ENCODE measurements at places on chromosomes 4 and X.

DNA sequence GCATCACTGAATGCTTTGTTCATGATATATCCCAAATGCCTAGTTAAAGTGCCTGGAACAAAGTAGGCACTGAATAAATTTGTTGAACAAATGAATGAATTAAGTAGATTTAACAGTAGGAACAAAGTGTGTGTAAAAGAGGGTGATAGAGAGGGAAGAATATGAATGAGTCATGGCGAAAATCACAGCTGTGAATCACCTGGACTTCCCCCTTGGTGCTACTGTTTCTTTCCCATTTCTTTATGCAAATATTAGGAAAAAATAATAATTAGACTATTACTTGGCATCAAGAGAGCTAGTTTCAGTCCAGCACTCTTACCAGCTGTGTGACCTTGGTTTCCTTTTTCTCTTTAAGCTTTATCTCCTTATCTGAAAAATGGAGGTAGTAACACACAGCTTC, 9.2 kb downstream of the SPIN3 start:
- no peak for DNase-seq

DNA sequence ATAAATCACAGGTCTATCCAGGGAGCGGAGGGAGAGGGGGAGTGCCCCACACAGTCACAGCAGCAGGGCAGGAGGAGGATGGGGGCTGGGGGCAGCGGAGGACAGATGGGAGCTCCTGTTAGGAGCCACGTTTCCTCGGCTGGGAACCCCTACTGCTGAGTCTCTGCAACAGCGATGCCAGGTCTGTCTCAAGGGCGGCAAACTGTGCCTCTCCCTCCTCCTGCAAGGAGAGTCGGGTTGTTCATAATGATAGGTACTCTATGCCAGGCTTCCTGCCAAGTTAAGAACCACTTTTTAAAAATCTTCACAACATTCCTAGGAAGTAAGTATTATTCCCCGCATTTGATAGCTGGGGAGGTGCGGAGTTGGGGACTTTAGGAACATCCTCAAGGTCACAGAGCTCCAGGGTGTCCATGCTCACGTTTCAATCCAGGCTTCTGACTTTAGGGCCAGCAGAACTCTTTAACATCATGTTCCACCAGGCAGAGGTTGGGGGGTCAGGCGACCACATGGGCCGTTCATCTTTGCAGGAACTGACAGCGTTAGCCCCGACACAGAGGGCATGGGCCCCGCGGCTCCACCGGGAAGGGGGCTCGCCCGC, 98.3 kb upstream of the MAML3 start:
- no peak for DNase-seq

DNA sequence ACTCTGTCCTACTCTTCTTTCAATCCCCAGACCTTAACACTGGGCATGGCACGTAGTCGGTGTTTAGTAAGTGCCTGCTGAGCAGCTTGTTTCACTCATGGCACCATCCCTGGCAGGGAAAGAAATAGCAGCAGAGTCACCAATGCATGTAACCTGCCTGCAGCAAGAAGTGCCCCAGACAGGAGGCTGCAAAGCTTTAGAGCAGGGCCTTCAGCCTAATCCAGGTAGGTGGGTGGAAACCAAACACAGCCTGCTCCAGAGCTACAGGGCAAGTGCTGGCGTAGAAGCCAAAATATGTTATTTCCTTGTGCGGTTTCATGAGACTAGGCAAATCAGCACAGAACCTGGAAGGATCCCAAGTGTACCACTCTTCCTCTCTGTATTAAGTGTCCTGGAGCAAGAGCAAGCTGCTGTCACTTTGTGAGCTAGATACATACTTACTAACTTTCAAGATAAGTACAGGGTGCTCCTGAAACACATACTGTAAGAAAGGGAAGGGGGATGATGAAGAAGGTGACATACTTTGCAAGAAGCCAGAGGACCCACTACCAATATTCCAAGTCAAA, 5.5 kb downstream of the PROM1 start:
- no peak for DNase-seq

DNA sequence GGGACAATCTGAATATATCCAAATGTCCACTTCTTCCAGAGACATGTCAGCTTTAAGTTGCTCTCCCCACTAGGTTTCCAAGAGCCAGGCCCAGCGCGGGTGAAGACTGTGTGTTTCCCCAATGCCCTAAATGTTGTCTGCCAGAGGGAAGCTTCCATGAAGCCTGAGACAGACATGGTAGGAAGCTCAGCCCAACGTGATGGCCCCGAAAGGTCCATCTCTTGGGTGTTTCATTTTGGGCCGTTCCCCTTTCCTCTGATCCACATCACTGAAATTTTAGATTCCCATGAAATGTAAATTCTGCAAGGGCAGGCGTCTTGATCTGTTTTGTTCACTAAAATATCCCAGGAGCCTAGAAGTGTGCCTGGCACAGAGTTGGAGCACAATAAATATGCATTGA, 25.4 kb upstream of the PROM1 start:
- no peak for DNase-seq

GRCh38 chr4:23135792-23136645, 443.3 kb downstream of the GBA3 start:
- peak; percentile 82 for DNase-seq

DNA sequence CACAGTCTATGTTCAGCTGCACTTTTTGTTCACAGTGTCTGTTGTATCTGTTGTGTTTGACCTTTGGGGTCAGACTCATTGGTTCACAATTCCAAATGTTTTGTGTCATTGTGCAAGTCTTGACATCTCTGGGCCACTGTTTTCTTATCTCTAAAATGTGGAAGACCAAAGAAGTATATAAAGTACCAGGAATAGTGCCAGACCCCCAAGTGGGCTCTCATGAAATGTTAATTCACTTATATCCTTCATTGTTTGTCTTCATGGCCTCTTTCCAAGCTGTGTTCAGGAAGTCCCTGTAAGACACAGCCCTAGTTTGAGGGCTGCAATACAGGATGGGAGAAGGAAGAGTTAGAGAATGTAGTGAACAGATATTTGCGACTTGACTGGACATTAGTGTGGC, 468.3 kb upstream of the BOD1L1 start:
- peak; percentile 69 for DNase-seq

GRCh38 chrX:83819304-83819703, 41.6 kb upstream of the CYLC1 start:
- DNase-seq = no peak

GRCh38 chr4:101418055-101418454, 70.7 kb upstream of the PPP3CA start:
- DNase-seq = no peak

- no peak for DNase-seq
Measured at GRCh38 chr4:72702948-72703347, 133.9 kb upstream of the ADAMTS3 start.

DNA sequence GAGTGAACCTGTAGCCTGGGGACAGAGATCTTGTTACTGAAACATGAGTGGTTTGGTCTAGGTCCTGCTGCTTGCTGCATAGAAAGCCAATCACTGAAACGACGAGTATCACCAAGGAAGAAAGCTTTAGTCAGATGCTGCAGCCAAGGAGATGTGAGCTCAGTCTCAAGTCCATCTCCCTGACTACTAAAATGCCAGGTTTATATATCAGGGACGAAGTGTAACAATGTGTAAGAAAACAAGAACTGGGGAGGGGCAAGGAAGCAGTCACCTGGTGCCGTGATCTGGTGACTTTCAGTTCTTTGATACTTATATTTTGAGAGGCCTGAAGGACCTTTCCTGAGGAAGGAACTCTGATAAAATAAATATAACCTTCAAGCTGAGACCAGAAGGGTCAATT, 19.6 kb upstream of the ABRAXAS1 start:
- DNase-seq = no peak

DNA sequence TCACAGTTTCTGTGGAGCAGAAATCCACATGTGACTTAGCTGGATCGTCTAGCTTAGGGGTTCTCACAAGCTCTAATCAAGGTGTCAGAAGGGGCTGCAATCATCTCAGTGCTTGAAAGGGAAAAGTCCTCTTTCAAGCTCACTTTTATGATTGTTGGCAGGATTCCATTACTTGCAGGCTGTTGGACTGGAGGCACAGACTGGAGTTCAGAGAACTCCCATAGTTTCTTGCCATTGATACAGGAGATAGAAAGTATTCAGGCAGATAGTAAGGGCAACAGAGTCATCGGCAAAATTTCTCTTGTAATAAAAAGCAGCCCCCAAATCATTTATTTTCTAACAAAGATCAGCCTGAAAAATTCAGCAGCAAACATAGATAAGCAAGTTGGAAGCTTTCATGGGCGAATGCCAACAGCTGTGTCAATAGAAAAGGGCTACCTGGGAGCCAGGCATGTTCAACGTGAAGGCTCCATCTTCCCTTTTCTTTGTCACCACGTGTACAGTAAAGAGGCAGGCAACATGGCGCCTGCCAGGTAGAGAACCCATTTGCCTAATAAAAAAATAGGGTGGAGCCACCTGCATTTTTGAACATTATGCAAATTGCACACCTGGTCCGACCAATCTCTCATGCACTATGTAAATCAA, 64.4 kb downstream of the CXCL13 start:
- no peak for DNase-seq

- peak; percentile 77 for DNase-seq
Measured at GRCh38 chr4:1726146-1726934, 5.0 kb downstream of the TACC3 start.

DNA sequence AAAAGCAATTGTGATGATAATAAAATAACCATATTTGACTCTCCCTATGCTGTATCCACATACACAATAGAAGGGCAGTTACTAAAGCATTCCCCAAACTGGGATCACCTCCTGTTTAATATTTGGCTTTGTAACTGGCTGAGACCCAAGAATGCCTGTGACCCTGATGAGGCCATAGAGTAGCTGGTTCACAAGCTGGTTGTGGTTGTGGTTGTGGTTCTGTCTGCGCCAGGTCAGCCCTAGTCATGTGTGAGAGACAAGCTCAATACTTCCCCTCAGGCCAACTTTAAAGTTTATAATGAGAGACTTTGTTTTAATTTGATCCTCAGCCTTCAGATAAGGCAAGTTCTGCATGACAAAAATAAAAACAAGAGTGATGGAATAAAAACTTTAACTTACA, 209.9 kb downstream of the PARM1 start:
- DNase-seq = peak; percentile 74

DNA sequence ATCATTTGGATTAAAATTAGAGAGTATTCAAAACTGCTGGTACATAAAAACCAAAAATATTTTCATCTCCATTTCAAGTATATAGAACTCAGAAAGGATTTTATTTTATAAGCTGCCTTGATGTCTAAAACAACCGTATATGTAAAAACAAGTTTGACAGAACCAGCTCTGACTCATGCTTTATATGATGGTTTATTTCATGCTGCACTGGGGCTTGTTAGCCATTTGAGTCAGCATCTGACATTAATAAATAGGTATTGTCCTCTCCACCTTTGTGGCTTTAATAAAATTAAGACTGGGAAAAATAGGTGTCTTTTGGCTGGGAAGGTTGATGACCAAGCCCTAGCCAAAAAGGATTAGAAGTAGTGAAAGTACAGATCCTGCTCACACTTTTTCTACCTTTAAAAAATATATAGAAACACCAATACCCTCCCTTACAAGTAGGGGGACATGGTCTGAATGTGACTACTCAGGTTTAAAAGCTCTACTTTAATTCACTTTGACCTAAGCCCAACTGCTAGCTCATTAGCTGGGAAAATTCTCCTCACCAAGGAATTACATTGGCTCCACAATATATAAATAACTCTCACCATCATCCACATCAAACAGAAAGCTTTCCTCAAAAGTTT, 228.1 kb downstream of the ADAMTS3 start:
- no peak for DNase-seq

- DNase-seq = peak; percentile 36
Measured at GRCh38 chr4:165502916-165503907, 124.4 kb downstream of the CPE start.

DNA sequence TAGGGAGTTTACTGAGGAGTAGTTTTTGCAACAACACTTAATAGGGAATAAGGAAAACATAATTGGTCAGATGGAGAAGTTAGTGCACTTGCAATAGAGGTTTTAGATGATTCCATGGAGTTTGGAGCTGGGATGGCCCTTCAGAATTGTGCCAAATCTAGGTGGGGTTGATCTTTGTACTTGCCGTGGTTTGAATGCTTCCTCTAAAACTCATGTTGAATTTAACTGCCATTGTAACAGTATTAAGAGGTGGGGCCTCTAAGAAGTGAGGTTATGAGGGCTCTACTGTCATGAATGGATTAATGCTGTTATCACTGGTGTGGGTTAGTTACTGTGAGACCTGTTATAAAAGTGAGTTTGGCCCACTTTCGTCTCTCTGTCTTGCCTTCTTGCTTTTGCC, 94.4 kb upstream of the BOD1L1 start:
- DNase-seq = no peak

DNA sequence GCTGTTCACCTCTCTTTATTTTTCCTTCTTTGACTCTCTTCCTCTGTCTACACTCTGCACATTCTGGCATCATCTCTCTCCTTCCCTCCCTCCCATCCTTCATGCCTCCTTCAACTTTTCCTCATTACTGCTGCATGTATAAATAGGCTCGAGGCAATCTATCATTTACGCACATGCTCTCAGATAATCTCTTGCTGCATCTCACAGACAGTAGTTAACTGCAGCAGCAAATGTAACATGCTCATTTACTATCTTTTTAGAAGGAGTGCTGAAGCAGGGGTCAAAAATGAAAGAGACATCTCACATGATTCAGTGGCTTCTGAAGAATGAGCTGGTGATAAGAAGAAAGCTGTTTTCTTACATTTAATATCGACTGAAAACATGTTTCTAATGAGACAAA, 127.7 kb downstream of the RASL11B start:
- DNase-seq = no peak

- DNase-seq = peak; percentile 64
Measured at GRCh38 chr4:106502106-106502699, 133.6 kb upstream of the GIMD1 start.

- DNase-seq = peak; percentile 41
Measured at GRCh38 chr4:146243141-146243882, 29.0 kb downstream of the REELD1 start.

DNA sequence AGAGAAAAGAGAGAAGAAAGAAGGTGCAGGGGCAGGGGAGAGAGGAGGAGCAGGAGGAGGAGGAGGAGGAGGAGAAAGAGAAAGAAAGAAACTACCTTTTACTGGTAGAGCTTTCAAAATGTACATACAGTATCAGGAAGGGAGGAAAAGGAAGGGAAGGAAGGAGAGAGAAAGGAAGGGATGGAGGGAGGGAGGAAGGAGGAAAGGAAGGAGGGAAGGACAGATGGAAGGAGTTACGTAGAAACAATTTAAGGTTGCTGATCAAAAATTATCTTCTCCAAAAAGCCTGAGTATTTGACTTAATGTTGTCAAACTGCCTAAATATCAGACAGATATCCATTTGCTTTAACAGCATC, 13.4 kb downstream of the TBC1D9 start:
- no peak for DNase-seq

DNA sequence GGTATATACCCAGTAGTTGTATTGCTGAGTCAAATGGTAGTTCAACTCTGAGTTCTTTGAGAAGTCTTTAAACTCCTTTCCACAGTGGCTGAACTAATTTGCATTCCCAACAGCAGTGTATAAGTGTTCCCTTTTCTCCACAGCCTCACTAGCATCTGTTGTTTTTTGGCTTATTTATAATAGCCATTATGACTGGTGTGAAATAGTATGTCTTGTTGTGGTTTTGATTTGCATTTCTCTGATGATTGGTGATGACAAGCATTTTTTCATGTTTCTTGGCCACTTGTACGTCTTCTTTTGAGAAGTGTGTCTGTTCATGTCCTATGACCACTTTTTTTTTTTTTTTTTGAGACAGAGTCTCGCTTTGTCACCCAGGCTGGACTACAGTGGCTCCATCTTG, 30.5 kb downstream of the GPR50 start:
- no peak for DNase-seq
